ENCODE measurements at places on chromosomes 11 and 22.

- DNase-seq = no peak
These were observed 71.8 kb upstream of the NCAM1 start for GRCh38 chr11:112889446-112889845.

DNA sequence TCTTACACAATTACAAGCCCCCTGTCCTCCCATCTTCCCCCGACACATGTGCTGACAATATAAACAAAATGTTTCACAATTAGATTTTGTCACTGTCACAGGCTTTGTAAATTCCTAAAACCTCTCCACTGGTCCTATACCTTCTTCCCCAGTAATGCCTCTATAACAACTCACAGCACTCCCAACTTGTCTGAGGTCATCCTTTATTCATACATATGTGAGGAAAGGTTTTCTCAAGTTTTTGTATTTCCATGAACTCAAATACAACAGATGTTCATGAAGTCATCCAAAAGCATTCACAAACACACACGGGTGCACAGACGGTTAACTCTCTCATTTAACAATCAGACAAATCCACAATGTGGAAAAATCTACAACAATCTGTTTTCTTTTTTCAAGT is 1.9 kb downstream of the OR52H1 start:
- no peak for DNase-seq

DNA sequence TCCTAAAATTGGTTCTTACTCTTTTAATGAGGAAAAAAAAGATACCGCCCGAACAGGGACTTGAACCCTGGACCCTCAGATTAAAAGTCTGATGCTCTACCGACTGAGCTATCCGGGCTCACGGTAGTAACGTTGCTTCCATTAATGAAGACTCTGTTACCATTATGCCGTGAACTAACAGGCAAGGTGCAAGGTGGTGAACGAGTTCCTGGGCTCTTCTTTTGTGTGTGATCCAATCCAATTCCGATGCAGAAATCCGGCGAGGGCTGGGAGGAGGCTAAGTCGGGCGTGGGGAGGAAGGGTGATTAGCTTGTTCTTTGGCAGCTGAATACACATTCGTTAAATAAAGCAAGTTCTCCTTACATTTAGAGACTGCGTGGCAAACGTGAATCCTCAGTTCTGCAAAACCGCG is 49.0 kb downstream of the OR4D9 start:
- peak; percentile 41 for DNase-seq

GRCh38 chr11:121108413-121108812 is 7.4 kb downstream of the TECTA start:
- no peak for DNase-seq

DNA sequence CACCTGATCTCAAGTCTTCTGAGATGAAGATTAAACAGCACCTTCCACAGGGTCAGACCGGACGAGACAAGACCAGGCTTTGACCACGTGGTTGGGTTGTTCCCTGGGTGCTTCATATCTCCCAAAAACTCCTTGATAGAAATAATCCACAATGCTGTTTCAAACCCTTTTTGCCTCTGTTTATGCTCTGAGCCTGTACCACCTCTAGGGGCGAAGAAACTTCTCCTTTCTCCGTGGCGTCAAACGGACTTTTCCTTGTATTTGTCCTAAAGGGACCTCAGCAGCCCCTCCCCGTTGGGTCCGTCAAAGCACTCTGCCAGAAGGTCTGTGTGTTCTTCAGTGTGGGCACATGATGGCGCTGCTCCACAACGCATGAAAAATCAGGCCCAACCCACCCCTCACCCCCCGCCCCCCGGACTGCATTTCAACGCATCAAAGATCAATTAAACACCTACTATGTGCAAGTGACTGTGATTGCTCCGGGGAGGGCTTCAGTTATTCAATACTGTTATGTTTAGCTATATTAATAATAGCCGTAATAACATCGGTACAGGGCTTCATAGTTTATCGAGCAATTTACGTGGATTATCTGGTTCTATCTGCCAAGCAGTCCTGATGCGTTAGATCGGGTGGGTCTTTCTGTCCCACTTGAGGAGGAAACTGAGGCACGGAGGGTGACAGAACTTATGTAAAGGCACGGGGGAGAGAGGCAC is 17.3 kb upstream of the EIF3D start:
- DNase-seq = peak; percentile 3

DNA sequence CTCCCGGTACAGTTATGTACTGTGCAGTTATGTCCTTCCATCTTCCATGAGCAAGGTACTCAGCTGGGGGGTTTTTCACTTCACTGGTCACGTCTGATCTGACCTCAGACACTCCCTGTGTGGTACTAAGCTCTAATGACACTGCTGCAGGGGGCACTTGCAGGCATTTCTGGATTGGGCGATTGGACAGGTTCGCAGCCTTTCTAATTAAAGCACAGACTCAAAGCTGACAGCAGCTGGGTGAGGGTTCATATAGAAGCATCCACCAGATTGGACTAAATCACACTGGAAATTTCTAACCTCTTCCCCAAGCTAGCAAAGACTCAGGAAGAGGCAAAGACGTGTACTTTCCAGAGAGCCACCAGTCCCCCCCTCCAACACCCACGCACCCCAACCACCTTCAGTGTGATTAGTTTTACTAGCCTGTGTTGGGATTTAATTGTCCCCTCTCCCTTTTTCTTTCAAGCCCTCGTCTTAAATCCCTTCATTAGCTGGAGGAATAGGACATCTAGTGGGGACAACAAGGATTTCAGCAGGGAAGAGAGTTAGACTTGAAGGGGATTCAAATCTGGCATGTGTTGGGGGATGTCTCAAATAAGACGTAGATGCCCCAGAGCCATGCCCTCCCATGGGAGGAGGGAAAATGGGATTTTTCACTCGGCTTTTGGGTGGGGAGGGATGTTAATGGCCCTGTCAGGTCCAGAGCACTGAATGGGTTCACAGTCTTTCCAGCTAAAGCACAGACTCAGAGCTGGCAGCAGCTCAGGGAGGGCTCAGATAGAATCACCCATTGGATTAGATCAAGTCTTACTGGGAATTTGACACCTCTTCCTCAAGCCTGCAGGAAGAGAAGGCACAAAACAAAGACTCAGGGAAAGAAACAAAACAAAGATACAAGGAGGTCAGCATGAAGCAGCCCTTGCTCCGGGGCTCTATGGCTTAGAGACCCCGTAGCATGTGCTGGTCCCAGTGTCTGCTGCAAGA is 10.9 kb downstream of the INS start:
- DNase-seq = no peak

GRCh38 chr11:12786891-12787290 is 112.7 kb downstream of the TEAD1 start:
- no peak for DNase-seq

GRCh38 chr11:111718436-111718835 is 47.8 kb downstream of the PPP2R1B start:
- DNase-seq = no peak

All from activated T-helper 9 cell treated with anti-CD3 and anti-CD28 coated beads, Interleukin-2, amount 50 U/mL, for 16 hours (primary cell).